ENCODE measurements at places on chromosomes 11 and 22. TPM values are rescaled to one million over a fixed set of nuclear protein-coding genes. Genes with fewer than 3 reads are reported as not detected.
A peak's percentile ranks its signal among the peaks of the same experiment; 100 is the strongest.

Gene EHF
- total RNA-seq = 0.41 TPM

GRCh38 chr11:30025396-30026139 lies 8.7 kb upstream of the KCNA4 start:
- DNase-seq = no peak

Gene NAALAD2
- total RNA-seq = 6.9 TPM

DNA sequence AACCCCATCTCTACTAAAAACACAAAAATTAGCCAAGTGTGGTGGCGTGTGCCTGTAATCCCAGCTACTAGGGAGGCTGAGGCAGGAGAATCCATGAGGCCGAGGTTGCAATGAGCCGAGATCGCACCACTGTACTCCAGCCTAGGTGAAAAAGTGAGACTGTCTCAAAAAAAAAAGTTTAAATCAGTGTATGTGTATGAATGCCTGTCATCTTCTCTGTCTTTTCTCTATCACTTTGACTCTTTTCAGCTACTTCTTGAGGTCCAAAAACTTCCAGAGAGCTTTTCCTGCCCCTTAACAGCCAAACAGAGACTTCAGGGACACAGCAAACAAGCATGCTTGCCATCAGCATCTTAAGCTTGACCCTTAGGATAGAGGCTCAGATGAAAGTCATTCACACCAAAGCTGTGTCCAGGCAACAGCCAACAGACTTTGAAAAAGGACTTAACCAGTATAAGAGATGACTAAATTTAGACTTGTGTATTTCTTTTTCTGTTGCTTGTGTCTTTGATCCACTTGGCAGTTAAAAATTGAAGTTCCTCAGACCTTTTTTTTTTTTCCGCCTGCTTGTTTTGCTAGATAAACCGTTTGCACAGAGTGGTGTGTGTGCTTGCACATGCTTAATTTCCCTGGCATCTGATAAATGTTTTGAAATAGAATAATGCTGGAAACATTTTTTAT lies 151.9 kb downstream of the DBX1 start:
- no peak for DNase-seq

Gene APOBEC3G
- 0.41 TPM for total RNA-seq

- no peak for DNase-seq
Observed at GRCh38 chr11:62543680-62544444, 2.7 kb downstream of the AHNAK start.

DNA sequence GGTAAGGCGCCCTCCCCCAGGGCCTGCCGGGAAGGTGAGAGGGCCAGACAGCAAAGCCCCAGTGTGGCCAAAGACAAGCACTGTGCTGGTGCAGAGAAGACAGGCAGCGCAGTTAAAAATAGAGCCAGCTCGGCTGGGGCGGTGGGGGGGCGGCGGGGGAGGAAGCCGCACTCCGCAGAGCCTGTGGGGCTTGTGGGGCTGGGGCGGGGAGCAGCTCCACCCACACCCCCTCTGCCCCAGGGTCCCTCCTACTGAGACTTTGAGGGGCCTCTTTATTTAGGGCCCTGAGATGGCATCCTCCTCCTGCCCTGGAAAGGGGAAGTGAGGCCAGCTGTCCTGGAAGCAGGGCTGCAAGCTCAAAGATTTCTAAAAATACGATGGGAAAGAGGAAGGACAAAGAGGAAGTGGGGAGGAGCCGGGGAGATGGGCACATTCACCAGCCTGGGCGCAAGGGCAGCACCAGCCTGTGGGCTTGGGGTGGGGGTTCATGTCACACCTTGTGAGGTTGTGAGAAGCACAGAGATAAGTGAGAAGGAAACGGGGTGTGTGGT lies 2.6 kb downstream of the CYTH4 start:
- DNase-seq = no peak

DNA sequence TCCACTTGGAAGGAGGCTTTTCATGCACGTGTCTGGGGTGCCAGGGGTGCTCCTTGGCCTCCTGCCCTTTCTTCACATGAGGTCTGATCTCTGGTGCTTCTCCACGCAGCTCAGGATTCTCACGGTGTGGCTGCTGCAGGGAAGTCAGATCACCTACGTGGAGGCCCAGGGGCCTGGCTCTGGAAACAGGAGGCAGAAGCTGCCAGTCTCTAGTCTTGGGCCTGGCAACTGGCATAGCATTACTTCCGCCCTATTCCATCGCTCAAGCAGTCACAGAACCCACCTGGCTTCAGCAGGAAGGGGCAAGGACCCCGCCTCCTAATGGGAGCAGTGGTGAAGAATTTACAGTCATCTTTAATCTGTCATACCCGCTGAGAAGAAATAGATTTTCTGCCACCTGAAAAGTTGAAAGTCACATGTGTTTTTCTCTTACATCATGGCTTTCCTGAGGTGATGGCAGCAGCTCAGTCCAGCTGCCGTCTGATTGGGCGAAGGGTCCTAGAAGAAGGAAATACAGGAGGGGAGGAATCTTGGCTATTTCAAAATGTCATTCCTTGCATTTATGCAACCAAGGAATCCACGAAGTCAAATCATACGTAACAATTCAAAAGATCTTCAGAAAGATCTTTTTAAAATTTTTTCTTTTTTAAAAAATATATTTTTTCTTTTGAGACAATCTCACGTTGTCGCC lies 50.1 kb upstream of the DKK3 start:
- DNase-seq = no peak

DNA sequence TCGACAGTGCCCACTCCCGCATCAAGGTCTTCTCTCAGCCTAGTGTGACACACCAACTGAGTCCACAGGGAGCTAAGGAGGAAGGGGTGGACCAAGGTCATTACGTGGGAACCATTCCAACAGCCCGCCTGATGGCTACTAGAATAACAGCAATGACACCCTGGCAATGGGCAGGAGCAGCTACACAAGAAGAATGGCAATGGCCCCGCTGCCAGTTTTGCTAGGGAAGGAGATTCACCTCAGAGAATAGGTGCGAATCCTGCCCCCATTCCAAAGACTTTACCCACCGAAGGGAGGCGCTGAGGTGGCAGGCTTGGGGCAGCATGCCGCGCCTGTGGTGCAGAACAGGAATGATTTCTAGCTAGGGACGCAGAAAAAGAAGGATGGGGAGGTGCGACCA lies 9.1 kb downstream of the WT1 start:
- no peak for DNase-seq

DNA sequence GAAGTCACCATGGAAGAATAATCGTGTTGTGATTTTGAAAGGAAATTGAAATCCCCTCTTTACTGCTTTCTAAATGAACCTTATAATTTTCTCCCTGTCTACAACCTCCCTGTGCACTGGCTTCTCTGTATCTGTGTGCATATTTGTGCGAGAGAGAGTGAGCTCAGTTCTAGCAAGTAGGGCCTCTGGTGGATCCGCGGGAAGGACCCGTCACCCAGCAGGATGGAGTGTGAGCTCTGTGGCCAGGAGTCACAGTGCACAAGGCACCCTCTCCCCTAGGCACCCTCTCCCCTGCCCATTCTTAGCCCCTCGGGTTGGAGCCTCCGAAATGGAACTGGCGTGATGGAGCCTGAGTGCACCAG lies 109.0 kb downstream of the TRIM29 start:
- DNase-seq = no peak

Gene CLCF1
- under 0.01 TPM for total RNA-seq

GRCh38 chr11:114319716-114320328 lies 23.6 kb downstream of the NNMT start:
- no peak for DNase-seq

DNA sequence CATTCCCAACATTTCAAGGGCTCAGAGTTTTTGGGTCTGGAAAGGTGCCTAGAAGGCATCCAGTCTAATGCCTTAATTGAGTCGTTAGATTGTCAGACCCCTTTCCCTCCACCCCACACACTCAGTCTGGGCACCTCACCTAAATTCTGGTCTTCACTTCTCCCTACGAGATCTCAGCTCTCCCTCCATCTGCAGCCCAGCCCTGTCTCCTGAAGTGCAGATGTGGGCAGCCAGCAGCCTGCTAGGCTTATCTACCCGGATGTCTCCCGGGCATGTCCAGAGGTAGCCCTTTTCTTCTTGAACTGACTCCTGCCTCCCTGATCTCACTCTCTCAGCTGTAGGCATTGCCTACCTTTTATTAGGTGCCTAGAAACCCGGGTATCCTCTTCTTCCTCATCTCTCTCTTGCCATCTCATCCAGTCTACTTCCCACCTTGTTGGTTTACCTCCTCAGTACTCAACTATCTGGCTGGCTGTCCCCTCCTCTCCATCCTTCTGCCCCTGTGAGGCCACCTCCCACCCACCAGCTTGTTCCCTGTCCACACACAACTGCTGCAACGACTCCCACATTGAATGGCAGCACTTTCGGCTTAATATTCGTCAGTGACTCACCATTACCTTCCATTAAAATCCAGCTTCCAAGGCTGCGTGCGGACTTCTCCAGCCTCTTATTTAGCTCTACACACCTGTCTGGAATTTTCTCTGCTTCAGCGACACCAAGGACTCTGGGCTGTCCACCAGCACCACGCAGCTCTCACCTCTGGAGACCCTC lies 6.2 kb downstream of the SEPTIN3 start:
- no peak for DNase-seq

DNA sequence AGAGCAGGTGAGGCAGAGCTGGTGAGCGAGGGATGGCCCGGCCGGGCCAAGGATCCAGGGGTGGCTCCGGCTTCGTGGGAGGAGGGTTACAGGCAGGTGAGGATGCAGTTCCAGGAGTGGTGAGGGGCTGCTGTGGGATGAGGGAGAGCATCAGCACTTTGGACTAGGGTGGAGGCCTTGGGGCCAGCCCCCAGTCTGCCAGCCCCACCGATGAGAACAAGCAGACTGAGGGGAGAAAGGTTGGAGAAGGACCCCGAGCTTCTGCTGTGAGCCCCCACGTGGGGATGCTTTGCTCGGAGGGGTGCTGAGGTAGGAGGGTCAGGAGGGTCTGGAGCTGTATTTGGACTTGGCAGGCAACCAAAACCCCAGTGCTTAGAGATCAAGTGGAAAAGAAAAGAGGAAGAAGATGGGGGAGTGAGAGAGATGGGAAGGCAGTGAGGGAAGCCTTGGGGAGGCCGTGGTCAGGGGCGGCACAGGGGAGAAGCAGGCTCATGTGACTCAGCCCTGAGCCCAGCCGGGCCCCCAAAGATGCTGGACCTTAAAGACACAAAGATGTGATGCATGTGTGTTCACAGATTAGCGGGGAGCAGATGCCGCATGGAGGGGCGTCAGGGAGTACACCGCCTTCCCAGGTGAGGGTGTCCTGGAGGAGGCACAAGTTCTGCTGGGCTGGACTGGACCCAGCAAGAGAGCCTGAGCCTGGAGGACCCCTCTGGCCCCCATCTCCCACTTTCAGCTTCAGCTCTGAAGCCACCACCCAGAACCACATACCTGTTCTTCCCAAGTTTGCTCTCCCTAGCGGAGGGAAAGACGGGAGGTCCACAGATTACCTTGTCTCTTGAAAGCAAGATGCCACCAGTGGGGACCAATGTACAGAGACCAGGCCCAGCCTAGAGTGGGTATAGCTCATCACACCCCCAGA lies 91.3 kb downstream of the CDKN1C start:
- no peak for DNase-seq

- DNase-seq = no peak
Observed at GRCh38 chr11:113974741-113975470, at the start of gene HTR3A. Gene HTR3A (plus strand): TSS chr11:113975108. CDS start chr11:113975326, 218 bp downstream.

DNA sequence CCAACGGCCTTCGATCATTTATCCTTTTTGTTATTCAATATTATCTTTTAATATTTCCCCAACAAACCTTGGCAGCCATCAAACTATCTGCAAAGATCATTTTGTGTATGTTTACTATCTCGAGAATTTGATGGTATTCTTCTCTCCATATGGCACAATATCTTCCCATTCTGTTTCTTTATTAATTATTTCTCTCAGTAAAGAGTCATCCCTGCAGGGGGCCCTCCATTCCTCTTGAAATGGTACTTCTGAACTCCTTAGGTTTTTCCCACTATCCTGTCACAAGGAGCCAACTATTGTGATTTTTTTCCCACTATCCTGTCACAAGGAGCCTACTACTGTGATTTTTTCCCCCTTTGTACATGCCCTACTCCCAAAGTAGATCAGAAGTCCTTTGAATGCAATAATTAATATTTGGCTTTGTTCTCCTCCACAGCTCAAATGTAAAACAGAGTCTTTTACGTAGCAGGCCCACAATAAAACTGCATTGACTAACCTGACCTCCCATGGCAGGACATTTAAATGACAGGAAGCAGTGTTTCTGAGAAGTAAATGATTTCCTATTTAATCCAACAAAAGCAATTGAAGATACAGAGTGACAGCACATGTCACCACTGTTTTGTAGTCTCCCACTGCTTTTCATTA lies 43.3 kb downstream of the PDGFD start:
- no peak for DNase-seq

DNA sequence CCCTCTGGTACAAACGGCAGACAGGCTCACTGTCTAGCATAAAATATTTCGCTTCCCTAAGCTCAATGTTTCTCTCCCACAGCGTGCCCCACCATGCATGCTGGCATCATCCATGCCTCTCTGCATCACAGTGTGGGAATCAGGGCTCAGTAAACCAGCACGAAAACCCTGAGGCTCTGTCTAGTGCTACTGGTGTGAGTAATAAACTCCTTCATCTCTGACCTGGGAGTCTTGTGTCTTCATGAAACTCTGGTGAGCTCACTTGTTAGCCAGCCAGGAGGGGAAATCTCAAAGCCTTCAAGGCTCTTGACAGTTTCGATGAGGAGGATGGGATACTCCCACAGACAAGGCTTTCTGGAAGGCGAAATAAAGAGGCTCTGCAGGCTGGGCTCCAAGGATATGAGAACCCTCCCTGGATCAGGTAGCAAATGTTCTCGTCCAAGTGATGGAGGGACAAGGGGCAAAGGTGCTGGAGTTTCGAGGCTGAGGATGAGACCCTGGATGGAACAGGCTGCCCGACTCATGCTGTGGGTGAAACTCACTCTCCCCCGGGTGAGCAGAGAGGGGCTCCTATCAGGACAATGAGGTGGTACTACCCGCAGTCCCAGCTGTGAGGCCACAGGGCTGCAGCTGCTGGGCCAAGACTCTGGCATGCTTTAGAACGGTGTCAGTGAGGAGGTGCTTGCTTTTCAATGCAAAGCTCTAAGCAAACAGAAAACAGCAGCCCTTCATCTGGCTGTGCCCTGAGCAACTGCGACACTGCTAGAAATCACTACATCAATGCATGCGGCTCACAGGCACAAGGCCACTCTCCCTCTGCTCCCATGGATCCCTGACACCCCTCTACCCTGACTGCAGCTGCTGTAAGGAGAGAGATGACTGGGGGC lies 69.3 kb downstream of the SHANK2 start:
- no peak for DNase-seq

GRCh38 chr11:12198251-12199222 lies 88.1 kb downstream of the MICAL2 start:
- DNase-seq = no peak

Gene PRDM11
- 6.9 TPM for total RNA-seq

GRCh38 chr22:50531546-50531961 lies 1.7 kb upstream of the TYMP start:
- no peak for DNase-seq

GRCh38 chr11:125947419-125948277 lies 1.8 kb downstream of the VSIG10L2 start:
- no peak for DNase-seq

GRCh38 chr22:35894937-35895708 lies 133.5 kb downstream of the RBFOX2 start:
- DNase-seq = no peak

- DNase-seq = peak; percentile 62
Observed at GRCh38 chr11:68328374-68329091, 16.1 kb downstream of the LRP5 start.

Gene AQP11
- 4.9 TPM for total RNA-seq

Gene SMTNL1
- not detected for total RNA-seq

GRCh38 chr11:41377709-41378394 lies 81.6 kb downstream of the LRRC4C start:
- no peak for DNase-seq

Gene HINFP
- total RNA-seq = 24.5 TPM
